GM13976 (cell line): ENCODE measurements at places on chromosomes 7 and 10.
A peak's percentile ranks its signal among the peaks of the same experiment; 100 is the strongest.

DNA sequence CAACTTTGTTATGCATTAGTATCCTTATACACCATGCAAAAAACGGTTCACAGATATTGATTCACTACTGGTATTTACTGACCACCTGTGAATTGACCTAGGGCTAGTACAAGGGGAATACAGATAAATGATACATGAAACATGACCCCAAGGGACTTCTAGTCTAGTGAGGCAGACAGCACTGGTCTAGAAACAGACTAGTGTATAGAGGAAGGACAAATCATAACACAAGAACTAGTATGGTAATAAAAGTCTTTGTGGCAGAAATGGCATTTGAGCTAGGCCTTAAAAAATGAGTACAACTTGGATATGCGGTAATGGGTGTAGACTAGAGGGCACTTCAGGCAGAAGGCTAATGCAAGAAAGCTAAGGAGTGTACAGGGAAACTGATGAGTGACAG, 86.6 kb downstream of the SLC25A13 start:
- DNase-seq, result no peak

DNA sequence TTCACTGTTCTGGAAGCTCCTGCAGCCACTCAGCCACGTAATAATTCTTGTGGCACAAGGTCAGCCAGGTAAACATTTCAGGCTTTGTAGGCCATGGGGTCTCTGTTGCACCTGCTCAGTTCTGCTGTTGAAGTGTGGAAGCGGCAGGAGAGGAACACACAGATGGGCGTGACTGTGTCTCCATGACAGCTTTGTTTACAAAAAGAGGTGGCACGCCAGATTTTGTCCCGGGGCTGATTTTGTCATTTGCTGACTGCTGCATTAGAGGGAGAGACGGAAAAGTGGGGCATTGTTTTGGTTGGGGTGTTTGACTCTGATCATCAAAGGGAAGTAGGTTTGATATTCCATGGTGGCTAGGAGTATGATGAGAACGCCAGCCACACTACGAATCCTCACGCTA, 103.1 kb downstream of the PRKAG2 start:
- DNase-seq, result no peak

- no peak for DNase-seq
Measured at GRCh38 chr10:30528429-30528786, 94.4 kb downstream of the MAP3K8 start.

DNA sequence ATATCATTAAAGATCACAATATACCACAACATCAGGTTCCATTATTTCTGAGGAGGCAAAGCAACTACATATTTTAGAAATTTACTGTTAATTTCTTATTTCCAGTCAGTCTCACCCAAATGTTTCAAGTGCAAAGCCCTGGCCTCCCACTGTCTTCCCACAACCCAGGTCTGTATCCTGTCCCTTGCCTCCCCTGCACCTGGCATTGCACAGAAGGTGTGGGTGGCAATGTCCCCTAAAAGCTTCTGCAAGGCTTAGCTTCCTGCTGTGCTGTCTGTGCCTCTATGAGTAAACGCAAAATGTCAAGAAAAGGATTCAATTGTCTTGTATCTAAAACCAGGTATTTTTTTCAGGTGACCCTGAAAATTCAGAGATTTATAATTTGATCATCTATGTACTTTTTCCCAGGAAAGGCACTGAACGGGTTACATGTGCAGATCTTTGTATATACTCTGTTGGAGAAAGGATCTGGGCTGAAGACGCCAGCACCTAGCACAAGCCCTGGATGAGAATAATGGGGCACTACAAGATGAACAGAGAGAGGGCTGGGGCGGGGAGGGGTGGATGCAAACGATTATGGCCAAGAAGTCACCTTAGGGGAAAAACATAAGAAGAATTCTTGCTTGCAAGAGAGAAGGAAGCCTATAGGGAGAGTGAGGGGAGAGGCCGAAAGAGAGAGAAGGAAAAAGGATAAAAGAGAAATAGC, 3.1 kb upstream of the ANTXRL start:
- DNase-seq, result peak; percentile 6

DNA sequence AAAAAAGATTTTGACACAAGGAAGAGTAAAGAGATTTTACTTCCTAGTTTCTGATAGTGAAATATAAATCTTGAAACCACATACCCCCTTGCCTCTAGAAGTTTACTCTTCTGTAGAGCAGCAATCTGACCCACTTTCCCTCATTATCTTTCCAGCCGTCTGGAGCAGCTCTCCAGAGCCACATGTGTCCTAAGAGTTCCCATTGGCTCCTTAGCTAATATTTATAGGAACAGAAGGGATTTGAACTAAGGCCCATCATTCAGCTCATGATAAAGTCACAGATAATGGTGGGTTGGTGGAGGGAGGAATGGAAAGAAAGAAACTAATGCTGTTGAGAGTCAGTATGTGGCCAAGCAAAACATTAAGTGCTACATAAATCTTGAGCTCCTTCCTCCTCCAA, 121.8 kb downstream of the INHBA start:
- no peak for DNase-seq

GRCh38 chr10:113493195-113493594, 59.7 kb upstream of the HABP2 start:
- DNase-seq, result no peak

DNA sequence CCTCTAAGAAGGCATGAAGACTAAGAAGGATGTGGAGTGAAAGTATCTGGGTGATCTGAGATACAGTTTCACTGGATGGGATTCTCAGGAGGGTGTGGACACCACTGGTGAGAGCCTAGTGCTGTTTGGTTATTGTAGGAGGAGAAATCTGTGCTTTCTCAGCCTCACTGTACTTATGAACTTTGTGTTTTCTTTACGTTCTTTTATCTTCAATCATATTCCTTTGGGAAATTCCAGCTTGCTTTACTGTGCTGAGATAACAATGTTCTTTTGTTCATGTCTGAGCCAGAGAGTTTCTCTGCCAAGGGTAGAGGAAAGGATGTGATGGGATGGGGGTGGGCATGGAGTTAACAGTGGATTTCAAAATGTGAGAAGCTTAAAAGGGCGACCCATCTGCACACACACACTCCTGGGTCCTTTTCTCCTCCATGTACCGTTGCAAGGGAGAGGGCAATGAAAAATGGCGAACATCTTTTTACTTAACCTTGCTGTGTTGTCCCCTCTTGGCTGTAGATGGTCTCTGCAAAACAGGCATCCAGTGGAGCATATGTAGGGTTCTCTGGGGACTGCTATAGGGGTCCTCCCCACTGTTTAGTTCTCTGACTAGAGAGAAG, 25.0 kb upstream of the TAX1BP1 start:
- DNase-seq, result no peak

- DNase-seq, result no peak
Measured at GRCh38 chr10:109966961-109967738, 40.6 kb upstream of the ADD3 start.

DNA sequence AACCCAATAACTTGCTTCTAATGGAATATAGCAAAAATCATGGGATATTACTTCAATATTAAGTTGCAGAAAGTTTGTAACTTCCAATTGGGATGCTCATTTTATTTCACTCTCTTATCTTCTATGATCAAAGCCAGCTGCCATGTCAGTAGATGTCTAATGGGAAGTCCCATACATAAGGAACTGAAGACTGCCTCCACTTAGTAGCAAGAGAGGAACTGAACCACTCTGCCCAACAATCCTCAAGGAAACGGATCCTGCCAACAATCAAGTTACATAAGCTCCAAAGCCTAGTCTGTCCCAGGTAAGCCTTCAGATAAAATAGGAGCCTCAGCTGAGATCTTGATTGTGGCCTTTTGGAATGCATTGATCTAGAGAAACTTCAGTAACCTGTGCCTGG, 431.5 kb upstream of the PCDH15 start:
- DNase-seq, result no peak

DNA sequence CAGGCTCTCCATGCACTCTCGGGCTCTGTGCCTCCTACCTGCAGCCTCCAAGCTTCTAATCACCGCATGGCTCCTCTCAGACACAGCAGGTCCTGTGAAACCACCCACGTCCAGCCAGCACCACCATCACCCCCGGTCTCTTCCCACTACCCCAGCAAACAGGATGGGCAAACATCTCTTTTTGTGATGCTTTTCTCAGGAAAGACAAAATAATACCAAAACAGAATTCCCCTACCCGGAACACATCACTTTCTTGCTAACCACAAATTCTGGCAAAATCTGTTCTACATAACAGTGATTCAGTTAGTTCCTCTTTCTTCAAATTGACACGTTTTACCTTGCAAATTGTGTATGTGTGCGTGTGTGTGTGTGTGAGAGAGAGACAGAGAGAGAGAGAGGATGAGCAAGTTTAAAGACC, 6.5 kb downstream of the SNX8 start:
- DNase-seq, result peak; percentile 63

- DNase-seq, result peak; percentile 79
Measured at GRCh38 chr10:70758757-70759514, 26.2 kb downstream of the TBATA start.

DNA sequence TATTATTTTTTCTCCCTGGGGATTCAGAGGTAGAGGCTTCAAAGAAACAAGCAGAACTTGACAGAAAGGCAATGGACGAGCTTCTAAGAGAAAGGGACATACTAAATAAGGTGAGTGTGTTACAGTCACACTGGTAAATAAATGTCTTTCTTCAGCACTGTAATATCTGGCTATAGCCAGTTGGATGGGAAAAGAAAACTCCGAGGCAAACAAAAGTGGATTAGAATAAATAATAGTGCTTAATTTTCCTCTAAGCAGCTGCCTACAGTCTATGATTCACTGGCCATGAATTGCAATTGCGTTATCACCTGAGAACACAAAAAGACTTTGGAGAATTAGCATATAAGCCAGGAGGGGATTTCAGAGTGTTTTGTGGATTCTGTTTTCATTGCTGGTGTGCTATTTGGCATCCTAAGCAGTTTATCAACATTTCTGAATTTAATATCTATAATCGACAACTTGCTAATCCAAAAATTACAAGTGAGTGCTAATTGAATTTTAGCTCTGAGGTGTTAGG, 23.2 kb downstream of the CFAP58 start:
- no peak for DNase-seq

- peak; percentile 81 for DNase-seq
Measured at GRCh38 chr10:91163269-91163868, 57.1 kb upstream of the PCGF5 start.

- DNase-seq, result no peak
Measured at GRCh38 chr7:24409431-24410024, 125.5 kb downstream of the NPY start.

GRCh38 chr10:22670788-22671187, 43.6 kb downstream of the PIP4K2A start:
- no peak for DNase-seq

- no peak for DNase-seq
Measured at GRCh38 chr10:68594405-68594804, 34.3 kb downstream of the TET1 start.

- no peak for DNase-seq
Measured at GRCh38 chr10:75062506-75063299, 48.8 kb upstream of the SAMD8 start.

GRCh38 chr10:60707841-60708240, 70.4 kb upstream of the CDK1 start:
- DNase-seq, result no peak

GRCh38 chr7:674454-675410, 51.8 kb upstream of the DNAAF5 start:
- no peak for DNase-seq

DNA sequence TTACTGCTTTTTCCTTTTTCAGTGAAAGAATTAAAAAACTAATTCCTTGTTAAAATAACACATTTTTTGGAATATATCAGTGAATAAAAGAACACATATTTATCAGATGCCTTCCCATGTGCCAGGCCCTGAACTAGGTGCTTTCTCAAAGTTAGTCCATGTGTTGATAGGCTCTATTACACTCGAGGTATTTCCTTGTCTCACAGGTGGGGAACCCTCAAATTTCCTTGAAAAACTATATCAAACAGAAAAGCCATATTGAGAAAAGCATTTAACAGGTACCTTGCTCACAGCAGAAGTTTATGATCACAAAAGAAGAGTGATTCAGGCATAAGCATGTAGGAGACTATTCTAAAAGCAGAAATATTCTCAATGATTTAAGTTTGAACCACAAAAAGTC, 75.6 kb upstream of the OGDHL start:
- no peak for DNase-seq

GRCh38 chr7:6226194-6226799, 46.1 kb downstream of the CYTH3 start:
- no peak for DNase-seq

DNA sequence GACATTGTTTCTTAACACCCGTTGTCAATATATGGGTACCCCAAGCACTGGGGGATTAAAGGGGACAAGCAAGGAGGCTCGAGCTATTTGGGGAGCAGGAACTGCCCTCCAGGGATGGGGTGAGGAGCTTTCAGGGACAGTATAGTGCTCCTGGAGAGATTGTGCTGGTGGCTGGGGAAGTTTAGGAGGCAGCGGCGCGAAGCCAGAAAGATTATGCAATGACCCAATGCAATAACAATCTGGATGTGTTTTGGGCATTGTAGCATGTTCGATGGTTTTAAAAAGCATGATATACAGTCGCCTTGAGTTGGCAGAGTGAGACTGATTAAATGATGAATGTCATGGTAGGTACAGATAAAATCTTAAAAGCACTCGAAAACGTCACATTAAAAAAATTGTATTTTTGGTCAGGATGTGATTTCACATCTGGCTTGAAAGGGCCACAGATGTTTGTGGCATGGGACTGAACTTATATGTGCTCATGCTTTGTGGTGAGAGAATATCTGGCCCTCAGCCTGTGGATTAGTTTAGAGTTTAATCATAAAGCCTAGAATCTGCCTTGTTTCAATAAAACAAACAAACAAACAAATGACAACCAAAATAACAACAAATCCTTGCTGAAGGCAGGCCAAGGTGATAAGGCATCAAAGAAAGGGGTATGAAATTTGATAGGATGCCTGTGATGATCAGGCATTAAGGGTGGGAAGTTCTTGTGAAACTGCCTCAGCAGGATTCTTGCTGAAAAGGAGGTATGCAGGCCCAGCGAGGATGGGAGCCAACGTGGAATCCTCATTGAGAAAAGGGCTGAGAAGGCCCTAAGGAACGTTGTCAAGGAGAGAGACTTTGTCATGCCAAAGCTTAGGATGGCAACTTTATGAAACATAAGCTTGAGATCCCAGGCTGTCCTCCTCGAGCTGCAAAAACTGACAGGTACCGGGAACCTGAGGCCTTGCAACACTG, 417.1 kb upstream of the KLF6 start:
- DNase-seq, result no peak

DNA sequence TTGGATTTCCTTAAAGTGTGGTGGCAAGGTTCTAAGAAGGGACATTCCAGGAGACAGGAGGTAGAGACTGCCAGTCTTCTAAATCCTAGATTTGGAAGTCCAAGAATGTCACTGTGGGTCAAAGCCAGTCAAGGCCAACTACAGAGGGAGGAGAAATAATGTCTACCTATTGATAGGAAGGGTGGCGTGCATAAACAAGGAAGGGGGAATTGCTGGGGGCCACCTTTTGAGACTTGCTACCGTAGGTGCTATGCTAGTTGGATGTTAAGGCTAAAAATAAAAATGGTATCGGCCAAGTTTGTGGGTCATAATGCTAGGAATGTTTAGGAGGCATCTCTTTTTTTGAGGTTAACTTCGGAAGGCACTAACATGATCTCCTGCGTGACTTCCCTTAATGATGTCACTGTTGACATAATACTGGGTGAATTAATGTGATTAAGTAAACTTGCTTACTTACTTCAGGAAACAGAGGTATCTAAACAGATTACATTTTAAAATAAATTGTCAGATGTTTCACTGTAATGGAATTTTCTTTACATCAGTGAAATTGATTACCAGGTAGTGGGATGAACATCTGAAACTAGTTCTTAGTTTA, 4.8 kb downstream of the BTRC start:
- no peak for DNase-seq
